Activated T-cell treated with anti-CD3 and anti-CD28 coated beads, Interleukin-2, amount 50 U/mL, for 48 hours (primary cell): ENCODE measurements at places on chromosomes 5 and 9.

DNA sequence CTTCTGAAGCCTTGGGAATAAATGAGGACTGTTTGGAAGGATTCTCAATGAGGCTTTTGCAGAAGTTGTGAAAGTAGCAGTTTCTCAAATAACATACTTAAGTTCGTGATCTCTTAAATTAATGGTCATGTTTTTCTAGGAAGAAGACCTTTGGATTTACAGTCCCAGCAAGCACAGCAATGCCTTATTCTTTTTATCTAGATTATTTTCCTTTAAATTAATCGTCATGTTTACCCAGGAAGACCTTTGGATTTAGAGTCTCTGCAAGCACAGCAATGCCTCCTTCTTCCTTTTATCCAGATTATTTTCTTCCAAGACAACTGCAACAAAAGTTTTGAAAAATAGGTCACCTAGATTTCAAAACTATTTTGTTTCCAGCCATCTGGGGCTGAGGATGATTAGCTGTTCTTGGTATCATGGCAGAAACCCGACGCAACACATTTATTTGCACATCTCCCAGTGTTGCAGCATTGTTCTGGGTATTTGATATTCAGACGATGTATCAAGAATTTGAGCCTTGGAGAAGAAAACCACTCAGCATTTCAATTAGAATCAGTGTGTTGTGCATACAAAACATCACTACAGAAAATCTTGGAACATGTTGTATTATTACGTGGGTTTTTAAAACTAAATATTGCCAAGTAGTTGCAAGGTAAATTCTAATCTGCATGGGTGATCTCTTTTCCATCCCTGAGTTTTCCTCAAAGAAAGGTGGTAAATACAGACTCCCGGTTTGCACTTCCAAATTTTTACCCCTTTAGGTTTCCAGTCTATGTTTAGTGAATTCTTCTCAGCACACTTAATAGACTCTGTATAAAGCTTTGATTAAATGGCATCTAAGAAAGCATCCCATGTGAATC is 50.9 kb downstream of the JAKMIP2 start:
- DNase-seq: no peak

DNA sequence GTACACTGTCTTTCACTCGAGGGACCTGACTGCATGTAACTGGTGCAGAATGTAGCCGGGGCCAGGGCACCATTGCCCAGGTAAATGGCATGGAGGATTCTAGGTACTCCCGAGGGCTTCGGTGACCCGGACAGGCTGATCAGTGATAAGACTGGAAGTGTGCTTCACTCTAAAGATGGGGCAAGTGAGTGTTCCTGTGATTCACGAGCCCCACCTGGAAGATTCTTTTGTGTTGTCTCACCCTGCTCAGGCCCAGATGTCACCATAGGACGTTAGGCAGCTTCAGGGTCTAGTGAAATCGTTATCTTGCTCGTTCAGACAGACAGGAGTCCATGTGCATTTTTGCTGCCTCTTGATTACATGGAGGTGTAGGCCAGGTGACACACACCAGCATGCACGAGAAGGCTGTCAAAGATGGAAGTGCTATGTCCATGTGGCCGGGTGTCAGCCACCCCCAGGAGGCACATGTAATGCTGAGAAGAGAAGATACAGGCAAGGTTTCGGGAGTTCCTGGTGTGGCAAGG is 73.9 kb downstream of the WNK2 start:
- peak; percentile 13 for DNase-seq

DNA sequence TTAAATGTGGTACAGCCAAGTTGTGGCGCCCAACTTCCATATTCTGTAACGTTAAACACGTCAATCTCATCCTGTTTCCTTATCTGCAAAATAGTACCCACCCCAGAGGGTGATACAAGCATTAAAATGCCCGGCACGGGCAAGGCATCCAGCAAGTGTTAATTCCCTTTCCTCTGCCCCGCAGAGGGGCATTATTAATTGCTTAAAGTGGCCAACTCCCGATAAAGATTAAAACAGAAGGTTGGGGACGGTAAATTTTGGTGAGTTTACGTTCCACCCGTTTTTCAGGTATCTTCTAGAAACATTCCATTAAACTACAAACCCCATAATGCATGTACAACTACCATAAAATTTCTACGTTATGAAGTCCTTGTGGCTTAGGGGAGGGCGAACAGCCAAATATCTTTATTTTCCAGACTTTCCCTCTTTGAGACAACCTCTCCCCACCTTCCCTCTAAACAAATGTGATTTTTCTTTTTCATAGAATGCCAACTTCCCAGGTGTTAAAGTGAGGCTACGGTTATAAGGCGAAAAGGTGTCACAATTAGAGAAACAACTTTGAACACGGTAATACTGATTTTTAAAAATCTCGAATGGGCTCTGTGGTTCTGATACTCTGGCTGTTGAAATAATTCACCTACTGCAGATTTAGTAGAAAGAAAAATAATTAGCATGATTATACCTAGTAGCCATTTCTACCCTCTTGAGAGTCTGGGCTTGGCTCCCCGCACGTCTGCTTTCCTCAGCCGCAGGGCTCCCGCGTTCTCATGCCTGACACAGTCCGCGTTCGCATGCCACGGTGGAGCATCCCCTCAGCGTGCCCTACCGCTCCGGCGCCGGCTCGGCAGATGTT is 1.2 kb upstream of the GPBP1 start:
- DNase-seq: peak; percentile 38

GRCh38 chr5:130135506-130135905 is 231.2 kb downstream of the CHSY3 start:
- DNase-seq: no peak

DNA sequence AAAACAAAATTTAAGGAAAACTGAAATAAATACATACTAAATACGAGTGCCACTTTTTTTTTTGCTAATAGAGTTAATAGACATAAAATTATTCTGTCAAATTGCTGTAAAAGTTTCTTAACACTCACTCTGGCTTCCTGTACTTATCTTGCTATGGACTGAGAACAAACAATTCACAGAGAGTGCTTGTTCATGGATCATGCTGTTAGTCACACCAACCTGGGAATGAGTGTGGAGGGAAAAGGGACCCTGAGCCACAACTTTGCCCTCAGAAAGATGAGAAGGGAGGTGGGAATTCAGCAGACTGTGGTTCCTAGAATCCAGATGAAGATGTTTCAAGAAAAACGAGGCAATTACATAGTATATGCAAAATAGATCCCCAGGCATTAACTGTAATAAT is 246.9 kb downstream of the FBXL7 start:
- DNase-seq: no peak

- no peak for DNase-seq
These were observed 609.6 kb upstream of the TLE4 start for GRCh38 chr9:78962156-78962555.
